Thoracic aorta (tissue), 2 donors: ENCODE measurements at places on chromosomes 3 and 15.

DNA sequence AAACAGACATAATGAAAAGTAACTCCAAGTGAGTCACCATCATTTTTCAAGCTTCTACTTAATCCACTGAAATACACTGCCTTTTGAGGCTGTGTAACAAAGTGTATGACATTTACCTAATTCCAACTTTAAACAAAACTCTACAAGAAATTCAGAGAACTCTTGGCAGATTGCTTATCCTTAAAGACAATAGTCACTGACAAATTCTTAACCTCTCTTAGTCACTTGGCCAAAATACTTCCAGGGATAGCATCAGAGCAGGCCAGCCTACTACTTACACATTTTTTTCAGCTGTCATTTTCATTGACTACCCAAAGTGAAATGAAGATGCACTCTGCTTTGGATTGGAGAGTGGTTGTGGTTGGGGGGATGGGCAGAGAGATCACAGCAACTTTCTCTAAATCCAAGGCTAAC, 3.6 kb downstream of the WWTR1 start:
- no peak for DNase-seq

GRCh38 chr15:64197425-64197824, 34.6 kb upstream of the PPIB start:
- DNase-seq = no peak

GRCh38 chr15:64906402-64906801, 5.3 kb upstream of the ANKDD1A start:
- no peak for DNase-seq

DNA sequence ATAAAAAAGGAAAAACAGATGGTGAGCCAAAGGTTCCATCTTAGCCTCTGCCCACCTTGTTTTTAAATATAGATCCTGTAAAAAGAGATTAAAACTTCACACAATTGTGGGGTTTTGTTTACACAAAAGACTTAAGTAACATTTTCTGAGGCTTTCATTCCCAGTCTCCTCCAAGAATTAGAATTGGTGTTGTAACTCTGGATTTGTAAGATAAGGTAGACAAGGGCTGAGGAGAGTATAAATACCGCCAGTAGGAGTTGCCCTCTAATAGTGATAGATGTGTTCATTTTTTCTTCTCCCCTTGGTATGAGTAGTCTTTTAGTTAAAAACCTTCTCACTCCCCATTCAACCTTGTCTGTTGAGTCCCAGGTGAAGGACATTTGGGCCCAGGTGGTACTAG, 8.5 kb downstream of the MINDY2 start:
- DNase-seq = no peak

DNA sequence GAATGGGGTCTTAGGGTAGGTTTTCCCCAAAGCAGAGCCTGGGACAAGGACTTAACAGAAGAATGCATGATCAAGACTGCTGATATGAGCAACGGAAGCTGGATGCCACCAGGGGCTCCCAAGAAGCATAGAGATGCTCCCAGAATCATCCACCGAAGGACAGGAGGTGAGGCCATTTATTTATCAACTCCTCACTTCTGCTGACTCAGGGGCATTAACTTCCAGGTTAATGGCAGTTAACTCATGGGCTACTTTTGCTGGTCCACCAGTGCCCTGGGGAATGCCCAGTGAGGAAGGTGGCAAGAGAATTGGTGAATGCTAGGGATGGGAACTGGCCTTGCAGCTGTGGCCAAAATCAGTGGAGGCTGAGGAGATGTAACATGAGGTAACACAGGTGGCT, 27.8 kb downstream of the TAFA4 start:
- DNase-seq = no peak

GRCh38 chr3:142118911-142119310, 30.4 kb downstream of the TFDP2 start:
- DNase-seq = no peak

GRCh38 chr3:30795176-30795575, 99.3 kb downstream of the GADL1 start:
- no peak for DNase-seq

DNA sequence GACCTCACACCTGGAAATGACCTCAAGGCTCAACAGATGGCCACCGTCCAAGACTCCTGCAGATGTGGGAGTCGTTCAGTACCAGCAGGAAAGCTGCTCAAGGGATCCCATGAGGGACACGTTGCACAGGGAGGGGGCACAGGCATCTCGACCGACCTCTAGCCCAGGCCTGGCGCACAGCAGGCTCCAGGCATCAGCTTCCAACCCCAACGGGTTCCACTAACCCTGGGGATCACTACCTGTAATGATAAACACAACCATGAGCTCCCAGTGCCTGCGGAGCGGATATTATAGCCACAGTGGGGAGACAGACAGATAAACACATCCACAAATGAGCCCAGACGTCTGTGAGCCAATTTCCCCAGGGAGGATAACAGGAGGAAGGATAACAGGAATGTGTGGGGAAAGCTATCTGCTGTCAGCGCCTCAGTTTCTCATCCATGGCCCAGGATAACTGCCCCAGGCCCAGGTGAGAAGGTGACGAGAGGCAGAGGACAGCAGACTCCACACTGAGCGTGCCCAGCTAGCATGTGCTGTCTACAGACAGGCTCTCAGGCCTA, 19.9 kb downstream of the NUP210 start:
- DNase-seq = no peak

DNA sequence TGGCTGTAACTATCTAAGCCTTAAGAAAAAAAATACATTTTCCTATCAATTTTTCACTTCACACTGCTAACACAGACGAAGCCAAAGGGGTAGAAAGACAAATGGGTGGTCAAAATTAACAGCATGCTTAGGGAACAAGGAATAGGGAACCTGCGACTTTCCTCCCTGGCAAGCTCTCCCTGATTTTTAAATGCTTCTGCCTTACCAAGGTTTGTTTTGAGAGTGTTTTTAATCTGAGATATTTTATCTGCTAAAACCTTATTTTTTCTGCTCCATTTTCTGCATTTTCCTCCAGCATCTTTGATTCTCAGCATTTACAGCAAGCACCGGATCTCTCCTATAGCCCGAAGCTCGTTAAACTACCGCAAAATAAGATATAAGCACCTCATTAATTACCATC, 214.4 kb downstream of the RORA start:
- no peak for DNase-seq

GRCh38 chr3:188826574-188826973, 345.2 kb upstream of the TPRG1 start:
- no peak for DNase-seq

DNA sequence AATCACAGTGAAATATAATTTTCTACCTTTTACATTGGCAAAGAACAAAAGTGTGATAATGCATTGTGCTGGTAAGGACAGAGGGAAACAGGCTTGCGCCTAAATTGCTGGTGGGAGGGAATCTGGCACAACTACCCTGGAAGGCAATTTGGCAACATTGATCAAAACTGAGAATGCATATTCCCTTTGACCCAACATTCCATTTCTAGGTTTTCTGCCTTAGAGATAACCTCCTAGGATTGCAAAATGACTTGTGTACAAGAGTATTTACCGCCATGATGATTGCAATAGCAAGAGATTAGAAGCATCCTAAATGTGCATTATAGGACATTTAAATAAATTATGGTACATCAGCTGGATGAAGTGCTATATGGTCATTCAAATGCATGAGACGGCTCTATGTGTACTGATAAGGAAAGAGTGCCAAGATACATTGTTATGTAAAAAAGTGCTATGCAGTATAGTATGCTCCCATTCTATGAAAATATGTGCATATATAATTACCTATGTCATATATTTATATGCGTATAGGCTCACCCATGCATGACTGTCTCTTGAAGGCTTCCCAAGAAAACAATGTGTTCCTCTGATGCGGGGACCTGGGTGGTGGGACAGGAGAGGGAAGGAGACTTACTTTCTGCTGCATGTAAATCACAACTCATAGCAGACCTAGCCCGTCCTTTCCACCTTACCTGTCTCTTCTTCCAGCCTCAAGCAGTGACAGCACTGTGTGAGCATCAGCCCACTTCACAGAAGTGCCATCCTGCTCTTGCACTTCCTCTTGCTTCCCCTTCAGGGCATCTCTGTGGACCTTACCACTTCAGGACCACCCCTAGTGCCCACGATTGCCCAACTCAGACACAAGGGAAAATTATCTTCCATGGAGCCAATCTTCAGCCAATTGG, 249.9 kb upstream of the TLE3 start:
- no peak for DNase-seq

DNA sequence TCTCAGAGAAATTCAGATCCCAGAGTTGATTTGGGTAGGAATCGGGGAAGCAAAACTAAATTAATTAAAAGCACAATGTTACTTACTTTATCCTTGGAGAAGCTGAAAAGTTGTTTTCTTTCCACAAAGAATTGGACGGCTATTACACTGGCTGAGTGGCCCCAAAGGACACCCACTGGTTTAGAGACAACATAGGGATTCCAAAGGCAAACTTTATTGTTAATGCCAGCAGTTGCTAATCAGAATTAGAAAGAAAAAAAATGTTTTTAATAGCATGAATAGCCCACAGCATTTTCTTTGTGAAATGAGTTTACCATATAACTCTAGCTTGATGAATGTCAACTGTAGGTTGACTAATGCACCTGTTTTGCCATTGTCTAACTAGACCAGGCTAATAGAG, 51.7 kb downstream of the WDR49 start:
- DNase-seq = no peak

- no peak for DNase-seq
Measured at GRCh38 chr3:128815318-128816064, 63.9 kb upstream of the ACAD9 start.

GRCh38 chr3:52670621-52671521, 14.8 kb downstream of the PBRM1 start:
- DNase-seq = peak; percentile 7

DNA sequence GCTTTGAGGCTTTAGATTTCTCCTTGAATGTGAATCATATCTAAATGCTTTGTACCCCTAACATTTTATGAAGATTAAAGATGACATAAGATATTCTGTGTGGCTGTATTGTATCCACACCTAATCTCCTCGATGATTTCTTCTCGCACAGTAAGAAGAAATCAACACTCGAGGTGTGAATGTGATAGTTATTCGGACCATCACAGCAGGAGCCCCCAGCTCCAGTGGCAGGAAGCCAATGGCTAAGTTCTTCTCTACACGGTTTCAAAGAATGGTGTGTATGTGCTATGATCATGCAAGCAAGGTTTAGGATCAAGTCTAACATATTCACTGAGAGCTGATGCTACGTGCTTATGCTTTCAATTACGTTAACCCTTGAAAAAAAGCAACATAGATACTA, 271.0 kb downstream of the SUCLG2 start:
- DNase-seq = no peak

- DNase-seq = no peak
Measured at GRCh38 chr15:91938136-91938535, 84.6 kb downstream of the SLCO3A1 start.

GRCh38 chr15:53458736-53459135, 300.7 kb downstream of the WDR72 start:
- no peak for DNase-seq

GRCh38 chr3:10352146-10352911, 31.4 kb upstream of the SEC13 start:
- no peak for DNase-seq

DNA sequence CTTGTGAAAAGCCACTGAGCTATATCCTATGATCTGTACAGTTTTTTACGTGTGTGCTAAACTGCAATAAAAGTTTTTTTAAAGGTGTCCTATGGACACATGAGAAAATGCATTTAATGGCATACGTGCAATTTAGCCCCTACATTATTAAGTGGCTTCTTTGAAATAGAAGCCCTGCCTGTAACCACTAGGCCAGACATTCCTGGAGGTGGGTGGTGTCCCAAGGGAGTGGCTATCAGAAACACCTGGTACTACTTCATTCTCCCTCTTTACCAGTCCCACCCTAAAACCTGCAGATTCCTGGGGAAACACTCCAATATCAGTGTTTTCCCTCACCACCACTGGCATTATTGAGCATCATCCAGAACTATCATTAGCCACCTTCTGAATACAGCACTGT, 100.0 kb downstream of the OXNAD1 start:
- no peak for DNase-seq

DNA sequence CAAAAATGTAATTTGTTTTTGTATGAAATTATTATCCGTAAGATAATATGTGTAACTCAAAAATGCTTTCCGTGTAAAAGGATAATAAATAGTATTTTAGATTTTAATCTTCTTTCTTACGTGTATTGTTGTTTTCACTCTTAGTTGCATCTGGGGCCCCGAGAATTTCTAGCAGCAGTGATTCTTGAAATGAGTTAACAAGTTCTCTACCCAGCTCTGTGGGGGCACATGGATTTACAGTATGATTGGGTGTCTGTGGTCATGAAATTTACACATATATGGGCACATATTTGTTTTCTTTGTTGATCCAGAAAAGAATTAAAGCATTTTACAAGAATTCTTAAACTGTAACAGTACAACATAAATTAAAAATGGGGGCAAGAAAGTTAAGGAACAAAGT, 145.9 kb upstream of the LRRFIP2 start:
- no peak for DNase-seq

DNA sequence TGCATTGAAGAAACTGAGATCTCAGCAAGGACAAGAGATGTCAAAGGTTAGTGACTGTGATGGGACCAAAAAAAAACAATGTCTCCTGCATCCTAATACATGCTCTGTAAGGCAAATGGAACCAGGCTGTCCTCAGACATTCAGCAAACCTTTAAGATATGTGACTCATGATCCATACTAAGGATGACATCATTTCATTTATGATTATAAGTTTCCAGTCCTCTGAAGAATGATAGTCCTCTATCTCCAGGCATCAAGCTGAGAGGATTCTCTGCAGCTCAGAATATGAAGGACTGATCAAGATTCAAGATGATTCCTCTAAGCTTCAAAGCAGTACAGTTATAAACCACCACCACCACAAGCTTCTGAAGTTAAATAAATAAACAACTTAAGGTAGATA, 47.6 kb downstream of the SSR3 start:
- DNase-seq = no peak

- DNase-seq = no peak
Measured at GRCh38 chr15:70610541-70610940, 152.8 kb downstream of the UACA start.

DNA sequence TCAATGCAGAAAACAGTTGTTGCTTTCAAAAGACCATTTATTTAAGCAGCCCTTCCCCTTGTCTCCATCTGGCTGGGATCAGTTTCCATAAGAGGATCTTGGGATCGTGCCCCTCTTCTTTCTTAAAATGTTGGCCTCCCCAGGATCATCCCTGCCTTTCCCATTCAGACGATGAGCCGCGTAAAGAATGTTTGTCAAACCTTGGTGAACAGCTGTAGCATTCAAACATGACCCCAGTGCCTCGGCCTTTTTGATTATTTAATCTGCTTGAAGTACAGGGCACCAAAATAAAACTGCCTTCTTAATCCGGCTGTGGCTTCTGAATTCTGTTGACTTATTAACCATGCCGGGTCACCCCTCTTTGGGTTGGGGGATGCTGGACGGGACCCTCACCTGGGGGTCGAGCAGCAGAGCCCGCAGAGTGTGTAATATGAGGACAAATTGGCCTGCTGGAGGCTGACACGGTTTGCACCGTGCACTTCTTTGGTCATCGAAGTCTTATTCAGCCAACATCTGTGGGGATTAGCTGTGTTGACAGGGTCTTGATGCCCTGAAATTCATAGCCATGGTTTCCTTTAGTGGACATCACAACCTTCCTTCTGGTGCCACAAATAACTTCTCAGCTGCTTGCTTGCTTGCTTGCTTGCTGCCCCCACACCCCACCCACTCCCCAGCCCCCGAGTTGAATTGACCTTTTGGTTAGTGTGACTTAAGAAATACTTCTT, at the start of gene LRTM1:
TSS of gene LRTM1 (minus strand) at position 14 of the 725 bp plus-strand sequence. CDS start 148 bp downstream, outside the sequence.
- no peak for DNase-seq
